Endothelial cell of umbilical vein (primary cell): ENCODE measurements at places on chromosomes 7 and 10. TPM values are rescaled to one million over a fixed set of nuclear protein-coding genes. Genes with fewer than 3 reads are reported as not detected.

The C7orf57 gene
- total RNA-seq = not detected in 2 replicates

The C10orf105 gene
- total RNA-seq = not detected in 2 replicates

The ENKUR gene
- 0.30 and 0.35 TPM in 2 replicates for total RNA-seq

The C10orf90 gene
- total RNA-seq = not detected in 2 replicates

The DRGX gene
- total RNA-seq = not detected in 2 replicates

The HOXA11 gene
- total RNA-seq = 15.2 and 16.7 TPM in 2 replicates

The PPP1R17 gene
- not detected in 2 replicates for total RNA-seq

The MET gene
- 44.5 and 52.0 TPM in 2 replicates for total RNA-seq

The CTAGE8 gene
- 0.30 and 0.49 TPM in 2 replicates for total RNA-seq

The TCERG1L gene
- not detected in 2 replicates for total RNA-seq

The SEC31B gene
- total RNA-seq = 11.1 and 12.5 TPM in 2 replicates

The PTF1A gene
- not detected in 2 replicates for total RNA-seq

The CDHR1 gene
- total RNA-seq = 0.14 and 0.53 TPM in 2 replicates

The CCL26 gene
- not detected in 2 replicates for total RNA-seq

The LRRC18 gene
- not detected in 2 replicates for total RNA-seq

The GPC2 gene
- total RNA-seq = 17.5 and 20.9 TPM in 2 replicates

The PON1 gene
- not detected in 2 replicates for total RNA-seq

The SPAG6 gene
- total RNA-seq = not detected in 2 replicates

The ADAM8 gene
- total RNA-seq = 0.55 and 1.5 TPM in 2 replicates

The ACSM6 gene
- not detected in 2 replicates for total RNA-seq

The BMPER gene
- 0.13 and 0.32 TPM in 2 replicates for total RNA-seq

The EN2 gene
- not detected in 2 replicates for total RNA-seq

The NANOS1 gene
- 0.40 and 0.76 TPM in 2 replicates for total RNA-seq

The FAM204A gene
- total RNA-seq = 68.7 and 73.7 TPM in 2 replicates

The LLCFC1 gene
- total RNA-seq = not detected in 2 replicates

The ZNF786 gene
- total RNA-seq = 5.4 and 5.9 TPM in 2 replicates

The ZNF239 gene
- 0.44 and 0.51 TPM in 2 replicates for total RNA-seq

The LIPN gene
- total RNA-seq = not detected in 2 replicates

The RBM20 gene
- not detected in 2 replicates for total RNA-seq

The EPO gene
- total RNA-seq = not detected in 2 replicates

The VSTM4 gene
- total RNA-seq = 0.07 and 0.12 TPM in 2 replicates

The CCL24 gene
- not detected in 2 replicates for total RNA-seq

The ZFAND2A gene
- total RNA-seq = 20.6 and 31.8 TPM in 2 replicates

The DKK1 gene
- total RNA-seq = 184 and 200 TPM in 2 replicates

The ANKRD30A gene
- total RNA-seq = not detected in 2 replicates

The ACSL5 gene
- 0.76 and 2.1 TPM in 2 replicates for total RNA-seq

The NRAP gene
- not detected in 2 replicates for total RNA-seq

The HPSE2 gene
- not detected in 2 replicates for total RNA-seq
